ENCODE measurements at places on chromosomes 12 and 14.

DNA sequence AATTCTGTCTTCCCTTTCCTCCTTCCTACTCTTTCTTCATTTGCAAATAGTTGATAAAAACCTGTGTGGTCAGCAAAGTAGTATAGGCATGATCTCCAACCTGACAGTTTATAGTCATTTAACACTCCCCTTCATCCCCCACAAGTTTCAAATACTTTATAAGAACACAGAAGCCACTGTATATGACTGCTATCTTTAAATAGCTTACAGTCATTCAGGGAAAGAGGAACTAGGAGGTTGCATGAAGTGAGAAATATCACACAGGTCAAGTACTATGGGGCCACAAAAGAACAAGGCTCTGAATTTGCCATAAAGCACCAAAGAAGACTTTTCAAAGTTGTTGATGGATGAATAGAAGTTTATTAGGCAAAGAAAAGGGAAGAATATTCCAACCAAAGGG, 431.3 kb downstream of the NPAS3 start:
- DNase-seq: no peak

DNA sequence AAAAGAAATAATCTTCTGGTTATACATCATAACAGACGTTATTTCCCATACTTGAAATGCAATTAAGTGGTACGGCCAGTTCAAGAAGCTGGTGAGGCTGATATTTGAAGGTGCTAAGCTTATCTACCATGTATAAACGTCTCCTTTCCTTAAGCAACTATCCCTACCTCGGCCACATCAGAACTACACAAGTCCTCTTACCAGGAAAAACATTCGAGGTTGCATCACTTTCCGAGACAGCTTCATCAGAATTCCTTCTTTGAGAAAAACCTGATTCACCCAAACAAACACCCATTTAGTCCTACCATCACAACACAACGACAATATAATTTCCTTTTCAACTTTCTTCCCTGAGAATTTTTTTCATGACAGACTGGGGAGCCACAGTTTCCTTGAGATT, 33.9 kb upstream of the NR2C1 start:
- no peak for DNase-seq

GRCh38 chr12:57471661-57472060, 8.0 kb downstream of the ARHGAP9 start:
- no peak for DNase-seq

DNA sequence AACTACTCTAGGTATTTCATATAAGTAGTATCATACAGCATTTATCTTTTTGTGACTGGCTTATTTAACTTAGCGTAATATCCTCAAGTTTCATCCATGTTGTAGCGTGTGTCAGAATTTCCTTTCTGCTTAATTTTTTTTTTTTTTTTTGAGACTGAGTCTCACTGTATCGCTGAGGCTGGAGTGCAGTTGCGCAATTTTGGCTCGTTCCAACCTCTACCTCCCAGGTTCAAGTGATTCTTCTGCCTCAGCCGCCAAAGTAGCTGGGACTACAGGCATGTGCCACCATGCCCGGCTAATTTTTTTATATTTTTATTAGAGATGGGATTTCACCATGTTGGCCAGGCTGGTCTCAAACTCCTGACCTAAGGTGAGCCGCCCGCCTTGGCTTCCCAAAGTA, 28.9 kb downstream of the PNMA1 start:
- DNase-seq: no peak

- no peak for DNase-seq
Observed at GRCh38 chr12:132429602-132429945, 60.4 kb upstream of the FBRSL1 start.

GRCh38 chr14:33916663-33917565, 34.0 kb downstream of the EGLN3 start:
- DNase-seq: peak; percentile 80

- DNase-seq: peak; percentile 3
Observed at GRCh38 chr14:30657606-30658163, 35.6 kb downstream of the SCFD1 start.

GRCh38 chr14:71341156-71341555, 433.9 kb downstream of the PCNX1 start:
- DNase-seq: no peak

- no peak for DNase-seq
Observed at GRCh38 chr12:109860977-109861376, 19.4 kb downstream of the GLTP start.

- DNase-seq: no peak
Observed at GRCh38 chr14:64730681-64731080, 26.5 kb downstream of the PLEKHG3 start.

- no peak for DNase-seq
Observed at GRCh38 chr12:19946550-19946949, 421.8 kb upstream of the PDE3A start.

DNA sequence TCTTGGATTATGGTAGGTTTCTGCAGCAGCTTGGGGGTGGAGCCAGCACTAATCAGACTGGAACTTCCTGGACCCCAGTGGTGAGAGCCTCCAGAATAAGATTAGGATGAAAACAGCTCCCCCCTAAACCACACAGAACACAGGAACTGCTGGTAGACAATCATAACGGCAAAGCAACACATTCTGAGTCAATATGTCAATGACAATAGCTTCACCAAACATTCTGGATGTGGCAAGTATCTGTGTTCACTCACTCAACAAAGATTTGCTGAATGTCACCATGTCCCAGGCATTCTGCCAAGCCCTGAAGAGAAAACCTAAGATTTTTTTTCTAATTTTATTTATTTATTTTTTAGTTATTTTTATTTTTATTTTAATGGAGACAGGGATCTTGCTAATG, 65.2 kb downstream of the LRRC74A start:
- no peak for DNase-seq

GRCh38 chr14:23631702-23632460, 4.3 kb upstream of the DHRS2 start:
- peak; percentile 79 for DNase-seq

- DNase-seq: no peak
Observed at GRCh38 chr14:103707329-103708263, 7.7 kb downstream of the XRCC3 start.

GRCh38 chr14:71140157-71140556, 232.9 kb downstream of the PCNX1 start:
- DNase-seq: no peak

DNA sequence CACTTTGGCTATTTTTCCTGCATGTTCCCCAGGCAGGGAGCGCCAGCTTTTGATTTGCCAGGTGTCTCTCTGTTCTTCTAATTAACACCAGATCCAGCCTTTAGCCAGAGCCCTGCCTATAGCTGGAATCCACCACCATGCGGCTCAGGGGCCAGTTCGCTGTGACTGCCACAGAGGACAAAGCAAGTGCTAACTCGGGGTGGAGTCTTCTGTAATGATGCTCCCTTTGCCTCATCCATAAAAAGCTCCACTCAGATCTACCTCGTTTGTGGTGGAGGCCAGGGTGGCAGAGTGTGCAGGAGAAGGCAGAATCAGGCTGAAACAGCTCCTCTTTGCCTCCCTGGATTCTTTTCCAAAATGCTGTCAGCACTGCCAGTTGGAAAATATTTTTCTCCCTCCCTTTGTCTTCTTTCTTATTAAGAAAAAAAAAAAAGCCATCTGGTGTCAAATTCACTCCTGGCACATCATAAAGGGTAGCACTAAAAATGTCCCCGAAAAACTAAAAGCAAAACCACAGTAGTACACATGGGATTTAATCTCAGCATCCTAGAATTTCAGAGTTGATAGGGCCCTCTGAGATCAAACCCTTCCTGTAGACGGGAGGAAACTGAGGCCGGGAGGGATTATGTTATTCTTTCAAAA, 18.0 kb upstream of the CTDSP2 start:
- no peak for DNase-seq

DNA sequence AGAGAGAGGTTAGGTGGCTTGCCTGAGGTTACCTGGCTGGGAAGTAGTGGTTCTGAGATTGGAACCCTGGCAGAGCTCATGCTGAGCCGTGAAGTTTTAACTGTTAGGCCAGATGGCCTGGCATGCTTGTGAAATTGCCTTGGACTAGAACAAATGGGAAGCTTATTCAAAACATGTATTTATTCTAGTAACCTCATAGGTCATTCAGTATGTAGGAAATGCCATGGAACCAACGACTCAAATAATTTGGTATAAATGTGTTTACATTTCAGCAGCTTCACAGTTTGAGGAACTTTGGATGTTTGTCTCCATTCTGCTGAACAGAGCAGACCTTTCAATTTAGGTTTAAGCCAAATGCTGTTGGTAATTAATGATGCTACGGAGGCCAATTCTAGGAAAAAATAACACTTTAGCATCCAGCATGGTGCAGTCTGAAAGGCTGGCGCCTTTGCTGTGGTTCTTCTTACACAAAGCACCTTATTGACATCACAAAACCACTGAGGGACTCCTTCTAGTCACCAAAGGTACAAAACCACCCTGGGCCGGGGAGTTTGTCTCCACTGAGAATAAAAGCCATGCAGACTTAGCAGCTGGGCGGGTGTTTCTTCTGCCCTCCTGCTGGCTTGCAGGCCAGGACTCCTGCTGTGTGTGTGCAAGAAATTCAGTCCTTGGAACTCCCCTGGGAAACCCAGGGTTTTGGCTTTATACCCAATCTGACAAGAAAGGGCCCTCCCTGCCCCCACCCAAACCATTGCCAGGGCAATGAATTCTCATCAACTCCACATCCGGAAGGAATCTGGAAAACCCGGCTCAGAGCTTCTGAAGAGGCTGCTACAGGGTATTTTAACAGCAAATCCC, 64.2 kb downstream of the ELK3 start:
- no peak for DNase-seq

GRCh38 chr14:75702616-75703261, 41.7 kb downstream of the TTLL5 start:
- no peak for DNase-seq

- no peak for DNase-seq
Observed at GRCh38 chr14:85514487-85514886, 15.5 kb upstream of the FLRT2 start.

GRCh38 chr12:117805865-117806264, 162.9 kb downstream of the KSR2 start:
- no peak for DNase-seq

DNA sequence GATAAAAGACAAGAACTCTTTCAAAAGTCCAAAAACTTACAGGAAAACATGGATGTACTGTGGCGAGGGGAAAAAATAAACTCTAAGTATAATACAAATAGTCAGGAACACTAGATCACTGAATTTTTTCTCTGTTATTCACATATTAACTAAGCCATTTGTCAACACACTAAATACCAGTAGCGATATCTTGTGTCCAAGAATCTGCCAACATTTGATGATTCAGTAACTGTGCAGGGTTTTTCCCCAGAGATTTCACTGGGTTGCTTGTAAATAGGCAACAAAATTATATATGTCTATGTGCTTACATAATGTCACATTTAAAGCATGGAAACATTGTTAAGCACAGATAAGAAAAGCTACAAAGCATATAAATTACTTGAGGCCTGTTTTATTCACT, 205.9 kb downstream of the KIF21A start:
- no peak for DNase-seq

DNA sequence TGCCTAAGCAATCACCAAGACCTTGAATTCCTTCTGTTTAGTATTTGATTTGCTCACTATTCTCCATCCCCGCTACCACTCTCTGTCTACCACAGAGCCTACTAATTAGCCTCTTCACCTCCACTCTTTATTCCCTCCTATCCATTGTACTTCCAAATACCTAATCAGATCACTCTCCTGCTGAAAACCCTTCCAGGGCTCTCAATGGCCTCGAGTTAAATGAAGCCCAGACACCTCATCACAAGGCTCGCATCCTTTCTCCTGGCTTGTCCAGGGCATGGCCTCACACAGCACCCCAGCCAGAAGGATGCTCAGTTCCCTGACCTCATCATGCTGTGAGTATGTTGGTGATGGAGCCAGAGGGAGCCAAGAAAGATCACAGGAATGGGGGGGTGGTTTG, 71.4 kb upstream of the PRMT8 start:
- no peak for DNase-seq

DNA sequence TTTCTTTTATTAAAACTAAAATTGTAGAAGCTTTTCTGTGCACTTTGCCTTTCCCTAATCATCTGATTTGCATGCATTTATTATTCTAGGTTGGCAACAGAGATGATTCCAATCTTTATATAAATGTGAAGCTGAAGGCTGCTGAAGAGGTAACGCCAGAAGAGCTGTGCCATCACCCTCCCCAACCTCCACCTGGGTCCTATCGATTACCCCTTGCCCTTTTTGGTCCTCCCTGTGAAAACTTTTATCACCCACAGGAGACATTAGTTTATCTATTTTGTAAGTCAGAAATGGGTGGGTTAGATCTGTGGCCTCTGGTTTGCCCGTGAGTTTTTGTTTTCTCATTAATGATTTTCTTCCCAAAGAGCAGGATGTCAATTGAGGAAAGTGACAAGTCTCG, 22.8 kb downstream of the MTHFD1 start:
- DNase-seq: no peak

DNA sequence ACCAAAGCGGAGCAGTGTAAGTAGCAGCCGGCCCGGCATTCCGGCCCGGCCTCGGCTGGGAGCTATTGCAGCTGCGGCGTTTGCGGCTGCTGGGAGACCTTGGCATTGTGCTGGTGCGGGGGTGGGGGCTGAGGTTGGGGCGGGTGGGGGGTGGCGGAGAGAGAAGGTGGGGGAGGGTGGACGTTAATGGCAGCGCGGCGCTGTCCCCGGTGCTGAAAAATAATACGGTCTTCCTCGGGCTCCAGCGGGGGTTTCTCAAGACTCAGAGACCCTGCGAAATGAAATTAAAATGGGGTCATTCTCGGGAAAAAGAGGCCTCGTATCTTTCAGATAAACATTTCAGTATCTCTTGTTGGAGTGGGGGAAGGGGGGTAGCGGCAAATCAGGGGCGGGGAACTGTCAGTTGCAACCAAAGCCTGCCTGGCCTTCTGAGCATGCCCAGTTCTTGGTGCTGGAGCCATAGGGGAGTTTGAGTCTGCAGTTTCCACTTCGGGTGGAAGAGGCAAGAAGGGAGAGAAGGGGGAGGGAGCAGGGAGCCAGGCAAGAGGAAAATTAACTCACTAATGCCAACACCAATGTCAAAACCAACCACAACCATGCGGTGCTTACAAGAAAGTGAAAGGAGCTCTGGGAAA, 414 bp downstream of the UNC79 start:
- DNase-seq: peak; percentile 6

DNA sequence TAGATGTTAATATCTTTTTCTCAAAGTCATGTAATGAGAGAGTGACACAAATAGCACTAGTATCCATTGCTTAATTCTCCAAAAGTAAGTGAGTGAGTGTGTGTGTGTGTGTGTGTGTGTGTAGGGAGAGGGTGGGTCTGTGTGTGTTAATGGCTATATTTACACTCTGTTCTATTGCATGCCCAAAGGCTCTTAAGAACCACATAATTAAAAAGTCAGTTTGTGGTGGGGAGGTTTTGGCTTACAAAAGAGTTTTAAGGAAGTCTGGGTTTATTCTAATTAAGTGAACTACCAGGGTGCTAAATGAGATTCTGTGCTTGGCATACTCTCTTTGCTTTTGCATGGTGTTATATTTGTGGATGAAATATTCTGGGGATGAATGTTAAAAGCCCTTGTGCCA, 1897.6 kb upstream of the FLRT2 start:
- DNase-seq: no peak

DNA sequence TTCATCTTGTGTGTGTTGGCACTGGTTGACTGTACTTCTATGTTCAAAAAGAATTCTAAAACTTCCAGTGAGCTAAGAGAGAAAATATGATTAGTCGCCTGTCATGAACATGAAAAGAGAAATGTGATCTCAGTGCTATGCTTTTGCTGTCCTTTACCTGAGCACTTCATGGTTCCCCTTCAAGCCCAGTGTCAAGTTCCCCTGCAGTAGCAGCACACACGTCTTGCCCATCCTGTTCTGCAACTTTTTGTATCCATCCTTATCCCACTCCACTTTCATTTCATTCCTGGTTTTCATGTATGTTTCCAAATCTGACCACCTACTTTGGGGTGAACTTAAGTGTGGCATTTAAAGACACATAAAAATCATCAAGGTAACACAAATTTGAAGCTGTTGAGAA, 848.0 kb upstream of the USP15 start:
- no peak for DNase-seq

Data from erythroblast (primary cell).